Ovary (tissue), 10 donors: ENCODE measurements at places on chromosomes 12 and 14. TPM values are rescaled to one million over a fixed set of nuclear protein-coding genes. Genes with fewer than 3 reads are reported as not detected.
A peak's percentile ranks its signal among the peaks of the same experiment; 100 is the strongest.

GRCh38 chr12:30729547-30729946 is 25.2 kb downstream of the CAPRIN2 start:
- no peak for DNase-seq
- no peaks in the 10 kb centered on the region for H3K36me3 ChIP-seq
- no peak overlapping the region for H3K4me3 ChIP-seq
- H3K4me1 ChIP-seq = no peaks in the 10 kb centered on the region
- no peak overlapping the region for H3K27ac ChIP-seq

GRCh38 chr12:52193991-52194390 is 2.2 kb upstream of the KRT80 start:
- no peak overlapping the region for H3K4me3 ChIP-seq
- H3K27me3 ChIP-seq = no peaks in the 10 kb centered on the region
- H3K4me1 ChIP-seq = peaks cover 24% of the 10 kb centered on the region
- H3K36me3 ChIP-seq = no peaks in the 10 kb centered on the region
- H3K27ac ChIP-seq = peak overlapping the region; percentile 4
- DNase-seq = no peak

Gene MYF5
- total RNA-seq = not detected

GRCh38 chr12:97398704-97399103 is 63.9 kb upstream of the RMST start:
- no peak overlapping the region for H3K27ac ChIP-seq
- H3K4me1 ChIP-seq = no peaks in the 10 kb centered on the region
- no peaks in the 10 kb centered on the region for H3K27me3 ChIP-seq
- no peak for DNase-seq
- no peaks in the 10 kb centered on the region for H3K36me3 ChIP-seq

Gene PCED1B
- total RNA-seq = 11.1 TPM

Gene MAPKAPK5
- 39.0 TPM for total RNA-seq

- H3K27ac ChIP-seq = no peak overlapping the region
- no peak overlapping the region for H3K4me3 ChIP-seq
- H3K27me3 ChIP-seq = no peaks in the 10 kb centered on the region
- no peak for DNase-seq
- H3K4me1 ChIP-seq = no peaks in the 10 kb centered on the region
These were observed 181.0 kb upstream of the TBX3 start for GRCh38 chr12:114864837-114865551.

DNA sequence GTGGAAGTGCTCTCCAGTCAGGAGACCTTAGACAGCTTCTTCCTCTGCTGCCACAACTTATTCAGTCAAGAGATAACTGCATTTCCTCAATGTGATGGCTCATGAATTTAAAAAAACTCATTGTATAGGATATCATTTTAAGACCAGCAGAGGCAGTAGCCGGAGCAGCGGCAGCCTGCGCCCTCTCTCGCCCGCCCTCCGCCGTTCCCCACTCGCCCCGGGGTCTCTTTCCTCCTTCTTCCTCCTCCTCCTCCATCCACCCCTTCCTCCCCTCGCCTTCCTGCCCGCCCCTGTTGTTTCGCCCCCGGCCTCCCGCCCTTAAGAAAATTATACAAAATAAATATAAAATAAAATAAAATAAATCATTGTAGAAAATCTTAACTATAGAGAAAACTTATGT is 687.6 kb downstream of the FLRT2 start:
- H3K4me3 ChIP-seq = no peak overlapping the region
- no peaks in the 10 kb centered on the region for H3K36me3 ChIP-seq
- DNase-seq = no peak
- no peak overlapping the region for H3K27ac ChIP-seq

DNA sequence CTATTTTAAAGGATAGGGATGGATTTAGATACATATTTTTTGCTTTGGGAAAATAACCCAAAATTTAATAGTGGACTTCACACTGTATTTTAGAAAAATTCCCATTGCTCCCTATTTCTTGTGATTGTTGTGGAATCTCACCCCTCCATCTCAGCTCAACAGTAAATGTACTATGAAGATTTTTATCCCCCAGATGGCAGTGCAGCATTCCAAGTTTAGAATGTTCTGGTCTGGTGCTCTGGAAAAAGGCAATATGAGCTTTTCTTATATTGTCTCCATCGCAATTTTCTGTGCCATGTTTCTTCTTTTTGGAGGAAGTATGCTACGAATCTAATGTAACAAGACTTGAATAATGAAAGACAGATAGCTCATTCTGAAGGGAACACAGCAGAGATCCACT is 471.7 kb upstream of the SYT1 start:
- H3K4me1 ChIP-seq = no peaks in the 10 kb centered on the region
- H3K27ac ChIP-seq = no peak overlapping the region
- no peaks in the 10 kb centered on the region for H3K36me3 ChIP-seq
- H3K27me3 ChIP-seq = no peaks in the 10 kb centered on the region

Gene CDH24
- 1.5 TPM for total RNA-seq

DNA sequence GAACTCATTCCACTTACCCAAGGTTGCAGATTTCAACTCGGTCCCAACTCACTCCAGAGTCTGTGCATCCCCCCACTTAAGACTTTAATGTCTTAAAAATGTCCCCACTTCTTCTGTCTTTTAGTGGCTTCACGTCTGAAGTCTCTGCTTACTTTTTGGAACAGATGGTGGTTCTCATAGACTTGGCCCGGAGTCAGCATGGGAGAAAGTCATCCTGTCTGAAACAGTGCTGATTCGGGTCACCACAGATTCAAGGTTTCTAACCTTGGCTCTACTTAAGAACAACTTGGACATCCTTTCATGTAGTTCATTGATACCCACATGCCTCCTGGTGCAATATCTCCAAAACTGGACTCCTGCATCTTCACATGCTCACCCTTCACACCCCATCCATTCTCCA is 26.0 kb downstream of the CHST11 start:
- DNase-seq = no peak
- no peaks in the 10 kb centered on the region for H3K36me3 ChIP-seq
- H3K27ac ChIP-seq = no peak overlapping the region
- H3K4me1 ChIP-seq = peaks cover 3% of the 10 kb centered on the region

Gene RND1
- 0.62 TPM for total RNA-seq

- no peaks in the 10 kb centered on the region for H3K36me3 ChIP-seq
- no peak overlapping the region for H3K27ac ChIP-seq
- no peaks in the 10 kb centered on the region for H3K27me3 ChIP-seq
- no peak for DNase-seq
- no peaks in the 10 kb centered on the region for H3K4me1 ChIP-seq
These were observed 168.5 kb downstream of the CAPZA3 start for GRCh38 chr12:18906395-18906794.

Gene TFCP2
- total RNA-seq = 10.9 TPM

Gene KRT73
- not detected for total RNA-seq

Gene CLECL1
- total RNA-seq = not detected

GRCh38 chr14:58671024-58671423 is 33.3 kb downstream of the DACT1 start:
- no peak for DNase-seq
- H3K4me1 ChIP-seq = no peaks in the 10 kb centered on the region
- H3K4me3 ChIP-seq = no peak overlapping the region
- no peaks in the 10 kb centered on the region for H3K27me3 ChIP-seq

- no peak overlapping the region for H3K27ac ChIP-seq
- H3K27me3 ChIP-seq = no peaks in the 10 kb centered on the region
- DNase-seq = no peak
- H3K4me3 ChIP-seq = no peak overlapping the region
These were observed 98.7 kb downstream of the GAS2L3 start for GRCh38 chr12:100672075-100672592.

- DNase-seq = no peak
- H3K27ac ChIP-seq = no peak overlapping the region
- H3K27me3 ChIP-seq = no peaks in the 10 kb centered on the region
These were observed 16.8 kb downstream of the CLMN start for GRCh38 chr14:95302667-95303506.
